ENCODE measurements at places on chromosomes 6 and 20. TPM values are rescaled to one million over a fixed set of nuclear protein-coding genes. Genes with fewer than 3 reads are reported as not detected.
A peak's percentile ranks its signal among the peaks of the same experiment; 100 is the strongest.

RIPOR3 gene
- 0.71 TPM for total RNA-seq

- peak; percentile 36 for DNase-seq
Measured at GRCh38 chr6:106114492-106114891, 28.4 kb downstream of the PRDM1 start.

GRCh38 chr6:12356983-12357972 lies 67.1 kb downstream of the EDN1 start:
- no peak for DNase-seq

GRCh38 chr6:109853426-109853825 lies 124.7 kb upstream of the GPR6 start:
- DNase-seq, result no peak

DNA sequence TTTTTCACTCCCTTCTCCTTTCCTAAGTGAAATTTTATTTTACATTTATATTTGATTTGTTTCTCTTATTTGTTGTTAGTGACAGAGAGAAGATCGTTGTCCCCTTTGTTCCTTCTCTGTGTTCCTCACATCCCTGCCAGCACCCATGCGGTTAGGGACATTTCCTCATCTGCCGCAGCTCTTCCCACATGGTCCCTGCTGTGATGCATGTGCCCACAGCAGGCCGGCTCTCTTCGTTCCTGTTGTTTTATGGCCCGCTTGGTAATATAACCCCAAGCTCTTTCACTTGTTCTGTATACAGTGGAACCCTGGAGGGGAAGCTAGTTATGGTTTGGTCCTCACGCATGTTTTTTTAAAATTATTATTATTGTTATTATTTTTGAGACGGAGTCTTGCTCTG lies 23.6 kb downstream of the DTD1 start:
- DNase-seq, result no peak

All from activated T-cell treated with anti-CD3 and anti-CD28 coated beads, Interleukin-2, amount 50 U/mL, for 4 hours (primary cell).